ENCODE measurements at places on chromosomes 2 and 18.

DNA sequence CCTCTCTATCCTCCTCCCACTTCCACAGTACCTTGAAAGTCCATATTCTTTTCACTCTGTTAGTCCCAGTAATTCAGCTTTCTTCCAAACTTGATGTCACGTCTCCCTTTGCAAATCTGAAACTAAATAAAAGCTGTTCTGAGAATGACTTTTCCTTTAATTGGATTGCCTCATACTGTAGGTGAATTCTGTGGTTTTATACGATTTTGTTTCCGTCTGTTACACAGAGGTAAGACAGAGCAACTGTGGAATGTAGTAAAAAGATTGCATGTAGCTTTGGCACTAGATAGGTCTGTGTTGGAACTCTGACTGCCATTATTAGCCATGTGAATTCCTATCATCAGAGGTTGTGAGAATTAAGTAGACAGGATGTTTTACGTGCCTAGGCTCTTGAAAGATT is 25.9 kb downstream of the MALT1 start:
- DNase-seq, result no peak

DNA sequence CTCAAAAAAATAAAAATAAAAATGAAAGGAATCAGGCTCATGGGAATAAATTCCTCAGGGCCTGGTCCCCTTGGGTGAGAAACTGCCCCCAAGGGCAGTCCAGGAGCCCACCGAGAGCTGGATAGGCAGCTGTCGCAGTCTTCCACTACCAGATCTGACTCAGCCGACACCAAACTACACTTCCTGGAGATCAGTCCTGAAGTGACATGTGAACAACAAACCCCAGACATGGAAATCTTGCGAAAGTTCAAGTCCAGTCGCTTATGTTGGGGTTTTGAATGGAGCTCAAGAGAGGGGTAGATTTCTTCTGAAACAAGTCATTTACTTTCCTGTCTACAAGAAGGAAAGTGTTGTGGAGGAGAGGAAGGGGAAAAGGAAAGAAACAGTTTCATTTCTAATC is 12.9 kb downstream of the ADCY3 start:
- DNase-seq, result no peak

DNA sequence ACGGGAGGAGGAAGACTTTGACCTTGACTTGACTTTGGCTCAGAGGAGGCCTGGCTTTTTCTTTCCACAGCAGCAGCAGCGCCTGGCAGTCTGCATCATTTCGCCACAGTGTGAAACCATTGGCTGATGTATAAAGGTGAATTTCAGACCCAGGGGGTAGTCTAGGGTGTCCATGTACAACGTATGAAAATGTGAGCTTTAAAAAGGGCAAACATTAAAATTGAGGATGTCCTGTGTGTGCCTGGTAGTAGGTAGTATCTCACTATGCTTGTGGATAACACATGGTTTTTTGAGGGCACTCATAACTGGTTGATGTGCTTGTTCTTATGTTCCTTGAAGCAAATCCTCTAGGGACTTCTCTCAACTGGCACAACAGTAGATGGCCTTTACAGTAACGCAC is 86.1 kb downstream of the LPIN1 start:
- no peak for DNase-seq

DNA sequence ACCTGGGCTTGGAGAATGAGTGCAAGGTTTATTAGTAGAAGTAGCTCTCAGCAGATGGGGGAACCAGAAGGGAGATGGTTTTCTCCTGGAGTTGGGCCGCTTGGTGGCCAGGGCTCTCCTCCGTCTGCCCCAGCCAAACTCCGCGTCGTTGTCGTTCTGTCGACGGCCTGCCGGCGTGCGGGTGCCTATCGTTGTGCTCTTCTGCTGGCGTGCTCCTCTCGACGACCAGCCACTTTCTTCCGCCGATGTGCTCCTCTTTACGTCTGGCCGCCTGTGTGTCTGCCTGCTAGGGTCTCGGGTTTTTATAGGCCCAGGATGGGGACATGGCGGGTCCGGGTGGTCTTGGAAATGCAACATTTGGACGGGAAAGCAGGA is 119.1 kb downstream of the BMPR2 start:
- no peak for DNase-seq

- no peak for DNase-seq
Measured at GRCh38 chr18:49168281-49168985, 217.7 kb upstream of the SMAD7 start.

- no peak for DNase-seq
Measured at GRCh38 chr2:147763861-147764260, 81.0 kb upstream of the ACVR2A start.

DNA sequence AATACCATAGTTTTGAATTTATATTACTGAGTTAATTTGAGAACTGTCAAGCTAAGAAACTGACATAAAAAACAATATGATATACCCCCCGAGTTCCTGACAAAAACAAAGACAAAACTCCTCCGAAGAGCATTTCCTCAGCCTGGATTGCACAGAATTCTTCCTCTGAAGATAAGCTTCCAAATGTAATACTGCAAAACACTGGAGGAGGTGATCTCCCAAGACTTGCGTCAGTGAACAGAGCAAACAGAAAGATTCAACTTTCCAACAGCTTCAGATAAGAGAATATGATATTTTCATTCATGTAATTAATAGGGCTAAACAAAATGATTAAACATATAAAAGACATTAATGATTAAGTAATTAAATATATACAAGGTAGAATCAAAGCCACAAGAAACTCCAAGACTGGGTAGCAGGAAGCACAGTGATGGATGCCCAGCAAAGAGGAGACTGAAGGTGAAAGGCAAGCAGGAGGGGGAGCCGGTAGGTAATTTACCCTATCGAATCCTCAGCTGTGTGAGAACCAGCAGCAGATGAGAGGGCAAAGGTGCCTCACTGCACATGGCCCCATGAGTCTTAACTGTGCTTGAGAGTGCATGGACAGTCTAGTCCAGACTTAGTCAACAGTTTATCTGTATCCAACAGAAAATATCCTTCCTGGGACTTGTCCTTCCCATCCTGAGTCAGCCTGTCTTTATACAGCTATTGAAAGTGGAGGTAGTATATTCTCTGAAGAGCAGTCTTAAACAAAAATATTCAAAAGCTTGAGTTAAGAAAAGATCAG is 18.3 kb upstream of the SERPINB3 start:
- no peak for DNase-seq
